Progenitor cell of endocrine pancreas (in vitro differentiated cells): ENCODE measurements at places on chromosomes 6 and 20. TPM values are rescaled to one million over a fixed set of nuclear protein-coding genes. Genes with fewer than 3 reads are reported as not detected.
A peak's percentile ranks its signal among the peaks of the same experiment; 100 is the strongest.

The SCP2D1 gene
- total RNA-seq: not detected in 2 replicates

The GPX5 gene
- not detected in 2 replicates for total RNA-seq

DNA sequence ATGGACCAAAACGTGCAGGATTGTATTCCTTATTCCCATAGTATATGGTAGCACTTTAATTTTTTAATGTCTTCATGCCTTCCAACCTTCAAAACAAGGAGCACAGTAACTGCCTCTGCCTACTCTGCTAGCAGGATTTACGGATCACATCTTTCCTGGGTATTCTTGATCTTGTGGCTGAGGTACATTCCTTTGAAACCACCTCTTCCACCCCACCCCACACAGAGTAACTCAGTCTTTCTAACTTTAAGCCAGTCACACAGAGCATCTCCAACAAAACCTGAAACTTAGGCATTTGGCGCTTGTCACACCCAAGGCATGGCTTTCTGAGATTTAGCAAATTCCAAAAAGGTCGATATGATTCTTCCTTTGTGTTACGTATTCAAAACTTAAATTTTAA, 2.3 kb upstream of the ID4 start:
- no peak for DNase-seq
- no peak overlapping the region for H3K4me3 ChIP-seq
- peaks cover 15% of the 10 kb centered on the region for H3K4me1 ChIP-seq
- peaks cover 2% of the 10 kb centered on the region for H3K27me3 ChIP-seq

DNA sequence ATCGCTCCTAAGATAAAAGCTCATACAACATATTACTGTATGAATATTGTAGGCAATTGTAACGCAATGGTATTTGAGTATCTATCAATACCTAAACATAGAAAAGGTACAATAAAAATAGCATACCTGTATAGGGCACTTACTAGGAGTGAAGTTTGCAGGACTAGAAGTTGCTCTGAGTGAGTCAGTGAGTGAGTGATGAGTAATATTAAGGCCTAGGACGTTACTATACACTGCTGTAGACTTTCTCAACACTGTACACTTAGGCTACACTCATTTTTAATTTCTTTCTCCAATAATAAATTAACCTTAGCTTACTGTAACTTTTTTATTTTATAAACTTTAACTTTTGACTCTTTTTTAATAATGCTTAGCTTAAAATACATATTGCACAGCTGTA, 546.9 kb downstream of the HACE1 start:
- H3K4me3 ChIP-seq: no peak overlapping the region
- DNase-seq: no peak
- peaks cover 3% of the 10 kb centered on the region for H3K4me1 ChIP-seq

The VARS1 gene
- 85.6 and 92.6 TPM in 2 replicates for total RNA-seq

- H3K4me1 ChIP-seq: no peaks in the 10 kb centered on the region
- no peak overlapping the region for H3K27ac ChIP-seq
- H3K36me3 ChIP-seq: peaks cover 1% of the 10 kb centered on the region
- no peak overlapping the region for H3K4me3 ChIP-seq
Observed at GRCh38 chr6:84379142-84379541, 151.7 kb upstream of the CEP162 start.

GRCh38 chr6:139539852-139540251, 165.4 kb upstream of the CITED2 start:
- H3K4me1 ChIP-seq: peaks cover 25% of the 10 kb centered on the region
- no peaks in the 10 kb centered on the region for H3K36me3 ChIP-seq
- H3K27me3 ChIP-seq: no peaks in the 10 kb centered on the region

GRCh38 chr20:52926505-52926904, 45.7 kb upstream of the TSHZ2 start:
- no peak overlapping the region for H3K4me3 ChIP-seq
- H3K4me1 ChIP-seq: peaks cover 15% of the 10 kb centered on the region
- H3K27ac ChIP-seq: no peak overlapping the region
- H3K27me3 ChIP-seq: no peaks in the 10 kb centered on the region

The LY6G5C gene
- total RNA-seq: 4.4 and 6.5 TPM in 2 replicates

- H3K27me3 ChIP-seq: no peaks in the 10 kb centered on the region
- peaks cover 33% of the 10 kb centered on the region for H3K4me1 ChIP-seq
- DNase-seq: no peak
- no peak overlapping the region for H3K4me3 ChIP-seq
- H3K36me3 ChIP-seq: peaks cover 19% of the 10 kb centered on the region
Observed at GRCh38 chr6:41587131-41587879, 41.1 kb downstream of the FOXP4 start.

The MUCL3 gene
- 0.05 TPM in 1 of 2 replicates, not detected in the other for total RNA-seq

- no peaks in the 10 kb centered on the region for H3K36me3 ChIP-seq
- no peak overlapping the region for H3K4me3 ChIP-seq
- no peaks in the 10 kb centered on the region for H3K4me1 ChIP-seq
- DNase-seq: no peak
- peaks cover 6% of the 10 kb centered on the region for H3K27me3 ChIP-seq
Observed at GRCh38 chr20:19515074-19515473, 243.0 kb upstream of the RIN2 start.

- DNase-seq: no peak
- no peaks in the 10 kb centered on the region for H3K4me1 ChIP-seq
- H3K4me3 ChIP-seq: no peak overlapping the region
- H3K27ac ChIP-seq: no peak overlapping the region
- H3K27me3 ChIP-seq: no peaks in the 10 kb centered on the region
Observed at GRCh38 chr6:146679386-146679785, 80.6 kb downstream of the ADGB start.

The STXBP5 gene
- 43.0 and 43.7 TPM in 2 replicates for total RNA-seq

- H3K27me3 ChIP-seq: peaks cover 32% of the 10 kb centered on the region
- H3K4me1 ChIP-seq: no peaks in the 10 kb centered on the region
- no peak overlapping the region for H3K27ac ChIP-seq
- no peak overlapping the region for H3K4me3 ChIP-seq
Observed at GRCh38 chr20:603116-603640, 6.9 kb downstream of the TCF15 start.

The RMND1 gene
- total RNA-seq: 38.5 and 40.2 TPM in 2 replicates

DNA sequence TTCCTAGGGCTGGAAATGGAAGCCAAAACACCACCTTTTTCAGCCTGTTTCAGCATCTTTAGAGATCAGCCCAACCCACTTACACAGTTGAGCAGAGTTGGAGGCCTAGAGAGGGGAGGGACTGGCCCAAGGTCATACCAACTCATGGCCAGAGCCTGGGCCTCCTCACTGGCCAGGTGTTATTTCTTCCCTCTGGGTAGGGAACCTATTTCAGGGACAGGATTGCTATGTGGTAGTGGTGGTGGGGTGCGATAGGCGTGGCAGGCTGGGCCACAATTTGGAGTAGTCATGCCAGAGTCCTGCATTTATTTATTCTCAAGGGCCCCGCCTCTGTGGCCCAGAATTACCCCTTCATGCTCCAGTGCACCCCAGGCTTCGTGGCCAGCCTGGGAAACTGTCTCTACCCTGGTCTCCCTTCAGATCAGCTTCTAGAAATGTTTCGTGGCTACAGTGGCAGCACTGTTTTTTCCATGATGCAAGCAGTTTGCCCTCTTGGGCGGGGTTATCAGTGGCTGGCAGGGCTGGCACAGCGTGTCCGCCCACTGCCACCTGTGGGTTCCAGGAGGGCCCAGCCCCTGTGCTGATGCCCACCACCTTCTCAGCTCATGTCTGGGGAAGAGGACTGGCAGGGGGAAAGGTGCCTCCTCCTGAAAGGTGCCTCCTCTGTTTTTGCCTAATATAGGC, 6.2 kb downstream of the VEGFA start:
- no peaks in the 10 kb centered on the region for H3K27me3 ChIP-seq
- no peak overlapping the region for H3K4me3 ChIP-seq
- peak overlapping the region; percentile 33 for H3K27ac ChIP-seq

The LAMA4 gene
- 1.1 and 2.1 TPM in 2 replicates for total RNA-seq

DNA sequence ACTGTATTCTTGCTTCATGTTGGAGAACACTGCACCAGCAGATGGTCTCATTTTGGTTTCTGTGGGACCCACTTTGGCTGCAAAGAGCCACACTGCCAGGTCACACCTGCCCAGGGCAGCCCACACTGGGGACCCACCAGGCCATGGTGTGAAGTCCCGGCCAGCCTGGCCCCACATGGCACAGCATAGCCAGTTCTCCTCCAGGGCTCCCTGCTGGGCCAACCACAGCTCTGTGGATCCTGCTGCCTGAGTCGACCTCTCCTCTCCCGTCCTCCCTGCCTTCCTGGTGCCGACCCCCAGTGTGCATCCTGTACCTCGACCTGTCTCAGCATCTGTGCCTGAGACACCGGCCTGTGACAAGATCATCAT, 3.0 kb downstream of the ARFRP1 start:
- H3K27me3 ChIP-seq: no peaks in the 10 kb centered on the region
- H3K4me1 ChIP-seq: peaks cover 9% of the 10 kb centered on the region
- H3K27ac ChIP-seq: no peak overlapping the region

DNA sequence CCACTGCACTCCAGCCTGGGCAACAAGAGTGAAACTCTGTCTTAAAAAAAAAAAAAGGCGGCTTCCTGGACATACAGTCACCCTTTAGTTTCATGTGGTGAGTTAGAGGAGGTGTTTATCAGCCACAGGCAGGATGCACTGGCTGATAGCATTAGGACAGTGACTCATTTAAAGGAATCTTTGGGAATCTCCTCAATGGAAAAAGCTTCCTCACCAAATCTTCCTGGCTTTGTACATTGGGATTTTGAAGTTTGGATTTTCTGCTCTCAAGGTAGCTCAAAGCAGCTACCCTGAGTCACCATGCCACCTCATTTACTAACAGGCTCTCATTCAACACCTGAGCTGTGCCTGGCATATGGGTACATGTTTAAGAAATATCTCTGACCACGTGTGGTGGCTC, 20.2 kb downstream of the PRPH2 start:
- H3K27me3 ChIP-seq: no peaks in the 10 kb centered on the region
- H3K36me3 ChIP-seq: no peaks in the 10 kb centered on the region
- no peak overlapping the region for H3K27ac ChIP-seq
- DNase-seq: no peak
- no peak overlapping the region for H3K4me3 ChIP-seq
- H3K4me1 ChIP-seq: peaks cover 1% of the 10 kb centered on the region

GRCh38 chr20:17161673-17162481, 65.0 kb upstream of the PCSK2 start:
- H3K27ac ChIP-seq: no peak overlapping the region
- H3K4me3 ChIP-seq: no peak overlapping the region
- H3K4me1 ChIP-seq: peaks cover 4% of the 10 kb centered on the region

DNA sequence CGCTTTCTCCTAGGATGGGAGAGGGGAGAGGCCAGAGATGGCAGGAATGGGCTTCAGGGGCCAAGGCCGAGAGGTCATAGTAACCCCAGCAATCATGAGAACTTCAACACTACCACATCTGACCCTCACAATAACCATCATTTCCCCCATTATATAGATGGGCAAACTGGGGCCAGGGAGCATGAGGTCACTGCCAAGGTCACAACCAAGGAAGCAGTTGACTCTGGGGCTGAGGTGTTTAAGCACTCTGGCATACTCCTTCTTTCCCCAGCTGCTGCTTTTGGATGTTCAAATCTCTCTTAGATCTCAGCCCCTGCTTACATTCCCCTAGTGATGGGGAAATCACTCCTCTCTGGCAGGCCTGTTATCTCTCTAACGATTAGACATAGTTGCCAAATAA, 39.6 kb downstream of the CDH22 start:
- no peak for DNase-seq
- no peak overlapping the region for H3K27ac ChIP-seq
- H3K4me1 ChIP-seq: no peaks in the 10 kb centered on the region
- no peaks in the 10 kb centered on the region for H3K36me3 ChIP-seq

The ZNF391 gene
- total RNA-seq: 9.8 and 11.7 TPM in 2 replicates

The MCHR2 gene
- total RNA-seq: not detected in 2 replicates

DNA sequence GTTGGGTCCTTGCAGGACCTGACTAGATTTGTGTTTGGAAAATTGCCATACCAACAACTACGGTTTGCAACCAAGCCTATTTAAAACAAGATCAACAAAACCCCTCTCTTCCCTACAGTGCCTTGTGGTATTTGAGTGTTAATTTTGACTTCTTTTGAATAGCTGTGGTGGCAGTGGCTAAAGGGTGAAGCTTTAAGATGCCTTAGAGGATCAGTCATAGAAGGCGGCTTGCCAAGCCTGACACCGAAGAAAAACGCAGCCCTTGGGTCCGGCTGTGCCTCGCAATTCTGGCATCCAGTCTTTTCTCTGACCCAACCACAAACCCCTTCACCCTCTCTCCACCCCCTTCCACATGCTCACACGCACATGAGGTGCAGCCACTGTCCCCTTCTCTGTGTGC, 32.6 kb downstream of the BMP6 start:
- H3K4me3 ChIP-seq: no peak overlapping the region
- H3K27me3 ChIP-seq: peaks cover 12% of the 10 kb centered on the region
- H3K27ac ChIP-seq: no peak overlapping the region
- no peaks in the 10 kb centered on the region for H3K4me1 ChIP-seq
- DNase-seq: no peak

The MYL9 gene
- total RNA-seq: 31.0 and 46.0 TPM in 2 replicates

DNA sequence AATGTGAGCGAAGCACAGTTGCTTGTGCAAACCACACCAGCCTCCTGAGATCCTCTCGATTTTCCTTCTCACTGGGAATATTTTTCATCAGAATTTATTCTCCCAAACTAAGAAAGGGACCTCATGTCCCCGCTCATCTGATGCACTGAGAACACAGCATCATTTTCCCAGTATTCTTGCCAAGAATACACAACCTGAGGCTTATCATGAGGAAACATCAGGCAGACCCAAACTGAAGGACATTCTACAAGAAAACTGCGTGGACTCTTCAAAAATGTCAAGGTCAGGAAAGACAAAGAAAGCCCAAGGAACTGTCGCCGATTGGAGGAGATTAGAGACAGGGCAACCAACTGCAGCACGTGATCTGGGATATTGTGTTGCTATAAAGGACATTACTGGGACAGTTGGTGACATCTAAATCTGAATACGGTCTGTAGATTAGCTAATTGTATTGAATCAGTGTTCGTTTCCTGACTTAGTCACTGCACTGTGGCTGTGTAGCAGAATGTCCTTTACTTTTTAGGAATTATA, 72.3 kb downstream of the SNX5 start:
- peaks cover 13% of the 10 kb centered on the region for H3K4me1 ChIP-seq
- no peak overlapping the region for H3K4me3 ChIP-seq
- H3K27ac ChIP-seq: no peak overlapping the region
- H3K36me3 ChIP-seq: peaks cover 5% of the 10 kb centered on the region
- H3K27me3 ChIP-seq: peaks cover 10% of the 10 kb centered on the region
- no peak for DNase-seq

DNA sequence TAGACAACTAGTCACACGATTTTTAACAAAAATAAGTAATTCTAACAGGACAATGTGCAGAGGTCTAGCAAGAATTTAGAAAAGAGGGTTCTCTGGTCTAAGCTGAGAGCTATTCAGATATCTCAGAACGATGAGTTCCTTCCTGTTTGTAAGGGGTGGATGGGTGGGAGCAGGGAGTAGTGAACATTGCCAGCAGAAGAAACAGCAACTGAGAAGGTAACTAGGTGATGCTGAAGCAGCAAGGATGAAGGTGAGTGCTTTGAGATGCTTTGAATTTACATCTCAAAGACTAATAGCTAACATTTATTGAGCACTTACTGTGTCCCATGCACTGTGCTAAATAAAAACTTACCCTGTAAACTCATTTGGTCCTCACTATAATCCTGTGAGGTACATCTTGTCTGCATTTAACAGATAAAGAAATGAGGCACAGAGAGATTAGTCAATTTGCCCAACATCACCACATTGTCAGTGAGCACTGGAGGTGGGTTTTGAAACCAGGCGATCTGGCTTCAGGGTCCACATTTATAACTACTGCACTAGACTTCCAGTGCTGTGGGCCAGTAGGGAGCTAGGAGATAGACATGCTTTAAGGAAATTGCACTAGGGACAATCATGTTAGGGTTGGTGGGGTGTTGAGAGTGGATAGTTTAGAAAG, 15.7 kb downstream of the BRD2 start:
- peak overlapping the region; percentile 47 for H3K27ac ChIP-seq
- H3K4me3 ChIP-seq: no peak overlapping the region
- DNase-seq: no peak
- H3K36me3 ChIP-seq: peaks cover 26% of the 10 kb centered on the region
- peaks cover 30% of the 10 kb centered on the region for H3K27me3 ChIP-seq

The MLN gene
- not detected in 2 replicates for total RNA-seq

The UNC5CL gene
- total RNA-seq: 3.7 and 4.7 TPM in 2 replicates

The PDYN gene
- not detected in 2 replicates for total RNA-seq
